Colonic mucosa (tissue), 4 donors: ENCODE measurements at places on chromosomes 7 and 10. TPM values are rescaled to one million over a fixed set of nuclear protein-coding genes. Genes with fewer than 3 reads are reported as not detected.

CNPY1 gene
- not detected for total RNA-seq

PIP gene
- total RNA-seq = not detected

DNA sequence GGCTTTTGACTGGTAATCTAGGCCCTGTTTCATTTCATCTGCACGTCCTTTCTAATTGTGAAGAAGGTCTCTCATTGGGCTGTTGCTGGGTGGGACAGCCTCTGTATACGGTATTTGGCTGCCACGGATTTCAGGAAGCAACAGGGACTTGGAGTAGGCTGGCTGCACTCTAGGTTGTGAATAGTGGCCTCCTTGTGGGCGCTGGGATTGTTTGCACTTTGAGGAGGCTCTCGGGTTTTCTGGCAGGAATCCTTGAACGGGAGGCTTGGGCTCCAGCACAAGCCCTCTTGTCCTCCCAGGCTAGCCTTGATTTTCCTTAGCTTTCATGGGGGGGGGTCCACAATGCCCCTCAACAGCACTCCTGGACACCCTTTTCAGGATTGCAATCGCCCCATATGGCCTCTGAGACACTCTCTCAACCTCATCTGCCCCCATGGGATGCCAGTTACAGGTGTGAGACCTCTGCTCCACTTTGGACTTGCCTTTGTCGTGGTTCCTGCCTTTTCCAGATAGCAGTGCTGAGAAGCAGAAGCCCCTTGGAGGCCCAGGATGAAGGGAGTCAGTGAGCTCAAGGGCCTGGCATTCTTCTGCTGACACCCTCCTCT, 33.9 kb upstream of the ZNF273 start:
- H3K27ac ChIP-seq = no peak overlapping the region
- H3K27me3 ChIP-seq = no peaks in the 10 kb centered on the region
- H3K4me1 ChIP-seq = no peaks in the 10 kb centered on the region
- no peaks in the 10 kb centered on the region for H3K36me3 ChIP-seq
- H3K4me3 ChIP-seq = no peak overlapping the region

DNA sequence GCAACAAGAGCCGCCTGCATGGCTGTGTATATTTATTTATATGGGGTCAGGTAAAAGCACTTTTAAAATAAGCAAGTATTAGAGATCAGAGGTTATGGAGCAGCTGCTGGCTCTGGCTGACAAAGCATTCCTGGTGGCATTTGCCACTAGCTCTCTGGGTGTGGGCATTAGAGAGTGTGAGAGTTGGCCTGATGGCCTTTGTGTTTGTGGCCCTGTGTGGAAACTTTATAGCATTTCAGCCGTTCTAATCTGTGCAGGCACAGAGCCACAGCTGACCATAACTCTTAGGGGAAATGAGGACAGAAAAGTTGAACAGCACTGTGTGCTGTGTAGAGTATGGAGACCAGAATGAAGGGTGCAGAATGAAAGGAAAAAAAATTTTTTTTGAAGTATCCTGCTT, 118.9 kb downstream of the AUTS2 start:
- DNase-seq = no peak
- H3K27me3 ChIP-seq = no peaks in the 10 kb centered on the region
- H3K4me3 ChIP-seq = no peak overlapping the region
- H3K27ac ChIP-seq = no peak overlapping the region
- H3K36me3 ChIP-seq = no peaks in the 10 kb centered on the region

GRCh38 chr7:94877731-94878670, 29.4 kb upstream of the PPP1R9A start:
- no peaks in the 10 kb centered on the region for H3K36me3 ChIP-seq
- no peaks in the 10 kb centered on the region for H3K27me3 ChIP-seq
- H3K27ac ChIP-seq = no peak overlapping the region
- no peak for DNase-seq

DNA sequence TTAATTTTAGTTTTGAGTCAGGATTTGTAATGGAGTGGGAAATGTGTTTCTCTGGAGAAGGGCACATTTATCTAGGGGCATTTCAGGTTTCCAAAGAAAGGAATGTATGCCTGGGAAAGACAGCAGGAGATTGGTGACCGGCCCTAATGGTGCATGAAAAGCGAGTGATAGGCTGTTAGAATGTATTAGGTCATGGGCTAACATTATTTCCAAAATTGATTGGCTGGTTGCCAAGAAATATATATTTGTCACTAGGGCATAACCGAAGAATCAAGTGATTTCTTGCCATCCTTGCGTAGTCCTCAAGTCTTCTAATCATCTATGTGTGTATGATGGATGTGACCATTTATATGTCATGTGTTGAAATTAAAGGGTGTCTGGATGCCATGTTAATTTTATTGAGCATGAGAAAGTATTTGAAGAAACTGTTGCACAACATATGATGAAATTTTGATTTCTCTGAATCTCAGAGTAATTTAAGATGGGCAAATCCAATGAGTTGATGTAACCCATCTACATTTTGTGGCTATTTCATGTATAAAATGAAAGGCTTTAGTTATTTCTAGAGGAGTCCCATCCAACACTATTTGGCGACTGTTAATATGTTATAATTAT, 248.4 kb downstream of the BMPER start:
- H3K4me3 ChIP-seq = no peak overlapping the region
- H3K27ac ChIP-seq = no peak overlapping the region
- no peaks in the 10 kb centered on the region for H3K27me3 ChIP-seq
- no peak for DNase-seq

DNA sequence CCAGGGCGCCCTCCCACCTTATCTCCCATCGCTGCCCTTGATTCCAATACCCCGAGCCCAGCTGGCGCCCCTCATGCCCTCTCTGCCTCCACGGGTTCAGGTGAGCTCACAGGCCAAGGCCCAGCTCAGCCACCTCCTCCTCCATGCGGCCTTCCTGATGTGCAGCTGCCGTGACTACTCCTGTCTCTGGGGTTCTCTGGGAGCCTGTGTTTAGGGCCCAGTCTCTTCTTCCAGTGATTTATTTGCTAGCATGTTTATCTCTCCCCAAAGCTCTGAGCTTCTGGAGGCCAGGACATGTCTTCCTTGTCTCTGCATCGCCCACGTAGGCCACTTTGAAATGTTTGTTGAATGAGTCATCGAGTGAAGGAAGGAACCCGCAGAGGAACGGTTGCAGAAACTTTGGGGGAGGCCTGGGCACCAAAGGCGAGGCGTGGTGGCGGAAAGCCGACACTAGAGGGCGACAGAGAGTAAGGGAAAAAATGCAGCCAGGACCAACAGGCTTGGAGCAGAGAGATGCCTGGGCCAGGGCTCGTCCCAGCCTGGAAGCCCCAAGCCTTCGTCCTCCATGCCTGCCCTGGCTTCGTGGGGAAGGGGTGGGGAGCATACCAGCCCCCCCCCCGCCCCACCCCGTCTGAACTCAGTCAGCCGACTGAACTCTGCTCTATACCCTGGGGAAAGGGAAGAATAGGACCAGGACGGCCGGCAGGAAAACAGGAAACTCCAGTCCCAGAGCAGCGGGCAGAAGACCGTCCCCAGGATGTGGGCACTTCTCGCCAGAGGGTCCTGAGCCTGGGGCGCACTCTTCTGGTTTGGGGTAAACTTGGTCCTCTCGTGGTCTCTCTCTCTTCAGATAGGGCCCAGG, 10.9 kb upstream of the HSPB1 start:
- H3K4me3 ChIP-seq = peak overlapping the region; percentile 17
- H3K27ac ChIP-seq = peak overlapping the region; percentile 92

IKZF1 gene
- total RNA-seq = 4.9 TPM

- DNase-seq = no peak
- H3K4me3 ChIP-seq = no peak overlapping the region
- no peak overlapping the region for H3K27ac ChIP-seq
- no peaks in the 10 kb centered on the region for H3K4me1 ChIP-seq
- no peaks in the 10 kb centered on the region for H3K27me3 ChIP-seq
Measured at GRCh38 chr10:44426247-44427034, 41.5 kb upstream of the CXCL12 start.

FAM131B gene
- total RNA-seq = 1.8 TPM

- DNase-seq = no peak
- H3K36me3 ChIP-seq = no peaks in the 10 kb centered on the region
- H3K4me3 ChIP-seq = no peak overlapping the region
- H3K27me3 ChIP-seq = no peaks in the 10 kb centered on the region
- H3K4me1 ChIP-seq = no peaks in the 10 kb centered on the region
- H3K27ac ChIP-seq = no peak overlapping the region
Measured at GRCh38 chr10:106836933-106837663, 327.4 kb downstream of the SORCS1 start.

- no peaks in the 10 kb centered on the region for H3K36me3 ChIP-seq
- DNase-seq = no peak
- no peak overlapping the region for H3K4me3 ChIP-seq
- no peak overlapping the region for H3K27ac ChIP-seq
- no peaks in the 10 kb centered on the region for H3K4me1 ChIP-seq
- no peaks in the 10 kb centered on the region for H3K27me3 ChIP-seq
Measured at GRCh38 chr7:38016567-38016966, 96.1 kb downstream of the EPDR1 start.

BICC1 gene
- 2.9 TPM for total RNA-seq

DNA sequence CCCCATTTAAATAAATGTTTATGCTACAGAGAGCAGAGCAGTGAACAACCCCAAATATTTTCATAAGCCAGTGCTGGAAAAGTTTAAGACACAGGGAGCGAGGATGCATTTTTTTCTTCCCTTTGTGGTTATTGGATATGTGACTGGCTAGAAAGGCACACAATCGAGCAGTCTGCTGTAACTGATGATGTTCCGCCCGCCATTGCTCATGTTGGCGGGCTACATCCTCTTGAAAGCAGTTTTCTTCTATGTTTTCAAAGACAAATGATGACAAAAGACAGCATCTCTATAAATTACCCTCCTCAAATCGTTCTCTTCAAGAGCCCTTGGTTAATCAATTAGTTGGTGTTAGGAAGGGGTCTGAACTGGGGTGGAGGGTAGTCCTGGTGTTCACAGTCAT, 269.8 kb downstream of the SKAP2 start:
- DNase-seq = no peak
- H3K4me3 ChIP-seq = no peak overlapping the region
- no peaks in the 10 kb centered on the region for H3K4me1 ChIP-seq
- H3K27ac ChIP-seq = no peak overlapping the region

PRKCQ gene
- 0.93 TPM for total RNA-seq

GRCh38 chr7:36775676-36776075, 51.4 kb upstream of the AOAH start:
- no peaks in the 10 kb centered on the region for H3K27me3 ChIP-seq
- H3K27ac ChIP-seq = no peak overlapping the region
- no peak for DNase-seq
- H3K4me1 ChIP-seq = no peaks in the 10 kb centered on the region
- no peaks in the 10 kb centered on the region for H3K36me3 ChIP-seq

DNA sequence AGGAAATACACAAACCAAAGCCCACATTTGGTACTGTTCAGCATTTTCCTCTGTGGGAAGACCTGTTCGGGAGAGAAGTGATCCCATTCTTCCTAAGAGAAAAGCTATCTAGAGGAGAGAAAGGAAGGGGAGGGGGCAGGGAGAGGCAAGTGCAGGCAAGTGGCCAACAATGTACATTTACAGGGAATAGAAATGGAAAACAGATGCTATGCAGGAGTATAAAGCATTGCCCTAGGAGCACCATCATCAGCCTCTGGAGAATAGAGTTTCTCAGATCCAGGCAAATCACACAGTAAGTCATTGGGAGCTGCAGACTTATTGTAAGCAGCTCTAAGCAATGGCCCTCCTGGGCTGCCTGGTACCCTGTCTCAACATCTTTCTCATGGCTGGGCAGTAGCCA, 424.4 kb upstream of the AUTS2 start:
- no peak overlapping the region for H3K27ac ChIP-seq
- H3K27me3 ChIP-seq = no peaks in the 10 kb centered on the region
- no peaks in the 10 kb centered on the region for H3K36me3 ChIP-seq
- H3K4me3 ChIP-seq = no peak overlapping the region

DNAH11 gene
- 0.05 TPM for total RNA-seq

PAX4 gene
- 0.88 TPM for total RNA-seq

MAPK8 gene
- 43.3 TPM for total RNA-seq

GRCh38 chr7:103532955-103533354, 86.9 kb upstream of the SLC26A5 start:
- no peaks in the 10 kb centered on the region for H3K4me1 ChIP-seq
- H3K27ac ChIP-seq = no peak overlapping the region
- H3K36me3 ChIP-seq = no peaks in the 10 kb centered on the region
- no peaks in the 10 kb centered on the region for H3K27me3 ChIP-seq
- H3K4me3 ChIP-seq = no peak overlapping the region

DNA sequence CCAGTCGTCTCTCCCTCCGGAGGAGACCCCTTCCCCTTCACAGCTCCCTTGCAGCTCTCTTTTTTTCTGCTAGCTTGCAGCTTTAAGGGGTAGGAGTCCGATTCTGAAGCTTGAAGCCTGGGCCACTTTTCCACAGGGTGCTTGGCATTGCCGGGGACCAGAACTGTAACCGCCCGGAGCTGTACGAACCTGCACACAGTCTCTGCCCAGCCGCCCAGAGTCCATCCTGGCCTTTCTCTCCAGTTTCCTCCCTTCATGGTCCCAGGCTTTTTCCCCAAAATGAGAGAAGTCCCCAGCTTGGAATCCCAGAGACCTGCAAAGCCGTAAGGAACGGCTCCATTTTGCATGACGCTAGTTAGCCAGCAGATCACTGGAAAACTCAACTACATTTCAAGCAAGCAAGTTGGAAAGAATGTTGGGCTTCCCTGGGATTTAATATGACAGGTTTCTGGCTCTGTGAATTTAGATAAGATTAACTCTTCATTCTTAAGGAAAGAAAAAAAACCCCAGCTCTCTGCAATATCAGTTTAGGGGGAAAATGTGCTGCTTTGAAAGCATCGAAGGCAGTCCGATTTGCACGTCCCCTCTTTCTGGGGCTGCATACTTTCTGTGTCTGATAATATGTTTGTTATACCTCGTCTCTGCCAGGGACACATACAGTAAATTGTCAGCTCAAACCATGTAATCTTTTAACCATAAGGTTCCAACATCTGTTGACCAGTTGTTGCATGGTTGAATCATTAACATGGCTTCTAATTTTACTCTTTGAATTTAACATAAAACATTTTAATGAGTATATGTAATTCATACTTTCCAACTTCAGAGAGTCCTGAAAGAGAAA, 190.0 kb upstream of the LYZL2 start:
- H3K36me3 ChIP-seq = no peaks in the 10 kb centered on the region
- H3K27me3 ChIP-seq = no peaks in the 10 kb centered on the region
- DNase-seq = no peak
- no peaks in the 10 kb centered on the region for H3K4me1 ChIP-seq

GRCh38 chr7:91559947-91560346, 295.7 kb downstream of the FZD1 start:
- no peaks in the 10 kb centered on the region for H3K4me1 ChIP-seq
- H3K27ac ChIP-seq = no peak overlapping the region
- no peaks in the 10 kb centered on the region for H3K36me3 ChIP-seq
- H3K4me3 ChIP-seq = no peak overlapping the region
- no peaks in the 10 kb centered on the region for H3K27me3 ChIP-seq
- no peak for DNase-seq

DNA sequence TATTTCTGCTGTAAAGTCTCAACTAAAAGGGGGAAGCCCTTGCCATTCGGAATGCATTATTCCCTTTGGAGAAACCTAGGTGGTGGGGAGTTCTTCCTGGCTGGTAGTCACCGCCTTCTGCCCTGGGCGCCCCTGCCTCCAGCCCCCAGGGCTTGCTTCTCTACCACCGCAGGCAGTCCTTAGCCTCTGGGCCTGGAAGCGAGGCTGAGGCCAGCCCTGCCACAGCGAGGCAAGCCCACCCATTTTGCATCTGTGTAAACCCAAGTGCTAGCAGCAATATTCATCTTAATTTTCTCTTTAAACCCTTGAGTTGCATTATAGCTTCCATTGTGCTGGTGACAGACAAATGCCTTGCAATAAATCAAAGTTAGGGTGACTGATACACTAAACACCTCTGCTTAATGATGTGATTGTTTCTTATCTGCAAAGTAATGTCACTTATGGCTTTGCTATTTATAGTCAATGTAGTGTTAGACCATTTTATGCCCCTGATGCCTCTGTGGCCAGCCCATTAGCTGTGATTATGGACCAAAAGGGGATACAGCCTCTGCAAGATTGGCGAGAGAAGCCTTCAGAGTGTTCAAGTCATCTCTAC, 26.2 kb upstream of the MGMT start:
- H3K4me1 ChIP-seq = no peaks in the 10 kb centered on the region
- H3K4me3 ChIP-seq = no peak overlapping the region
- H3K27me3 ChIP-seq = no peaks in the 10 kb centered on the region

SYNPO2L gene
- total RNA-seq = not detected
